ENCODE measurements at places on chromosomes 3 and 15.

DNA sequence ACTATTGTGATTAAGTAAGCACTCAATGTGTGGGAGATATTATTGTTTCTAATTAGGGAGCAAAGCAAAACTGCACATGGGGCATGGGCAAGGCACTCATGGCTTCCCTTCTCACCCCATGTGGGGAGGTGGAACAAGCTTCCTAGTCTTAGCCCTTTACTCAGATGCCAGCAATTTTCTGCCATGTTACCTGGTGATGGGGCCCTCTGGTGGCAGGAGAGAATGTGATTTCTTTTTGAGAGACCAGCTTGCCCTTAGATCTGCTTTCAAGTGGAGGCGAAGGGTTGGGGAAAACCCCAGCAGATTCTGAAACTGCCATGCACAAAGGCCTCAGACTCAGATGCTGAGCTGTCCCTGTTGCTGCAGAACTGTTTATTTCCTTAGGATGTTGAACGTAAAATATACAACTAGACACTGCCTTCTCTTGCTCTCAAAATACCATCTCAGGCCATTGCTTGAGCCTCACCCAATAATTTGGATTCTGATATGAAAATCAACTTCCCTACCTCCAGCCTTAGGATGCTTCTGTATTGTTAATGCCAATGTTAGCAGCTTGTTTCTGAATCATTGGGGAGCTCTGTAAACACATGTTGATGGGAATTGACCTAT lies 130.2 kb upstream of the TPRG1 start:
- DNase-seq = no peak

DNA sequence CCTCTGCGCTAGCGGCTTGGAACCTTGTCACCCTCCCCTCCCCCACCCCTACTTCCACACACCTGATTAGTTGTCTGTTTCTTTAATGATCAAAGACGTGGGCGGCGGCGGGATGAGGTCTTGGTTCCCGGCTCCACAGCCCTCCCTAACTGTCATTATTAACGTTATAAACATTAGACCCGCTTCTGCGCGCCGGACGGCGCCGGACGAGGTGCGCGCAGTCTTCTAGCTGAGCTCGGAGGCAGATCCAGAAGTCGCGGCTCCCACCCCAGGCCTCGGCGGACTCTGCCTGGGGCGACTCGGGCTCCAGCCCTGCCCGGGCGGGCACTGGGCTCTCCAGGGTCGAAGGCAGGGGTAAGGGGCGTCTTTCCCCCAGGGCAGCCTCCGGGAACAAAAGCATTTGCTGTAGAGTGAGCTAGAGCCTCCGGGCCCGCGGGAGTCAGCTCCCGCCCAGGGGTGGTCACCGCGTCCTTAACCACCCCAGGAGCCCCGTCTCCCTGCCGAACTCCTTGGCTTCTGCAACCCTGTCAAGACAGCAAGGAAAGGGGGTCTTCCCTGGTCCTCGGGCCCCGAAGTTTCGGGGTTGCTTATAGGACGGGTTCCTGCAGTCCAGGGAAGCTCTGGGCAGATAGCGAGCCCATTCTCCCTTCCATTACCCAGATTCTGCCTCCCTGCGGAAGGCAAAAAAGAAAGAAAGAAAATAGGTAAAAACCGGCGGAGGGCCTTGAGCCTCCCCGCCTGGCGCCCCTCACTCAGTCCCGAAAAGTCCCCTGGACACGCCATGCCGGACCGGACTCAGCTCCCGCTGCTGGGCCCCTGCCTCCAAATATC lies 2.2 kb upstream of the ISLR2 start:
- DNase-seq = no peak

GRCh38 chr3:32297366-32297765 lies 58.9 kb downstream of the CMTM8 start:
- DNase-seq = no peak

- DNase-seq = no peak
These were observed 188.5 kb downstream of the CADPS start for GRCh38 chr3:62686503-62687294.

DNA sequence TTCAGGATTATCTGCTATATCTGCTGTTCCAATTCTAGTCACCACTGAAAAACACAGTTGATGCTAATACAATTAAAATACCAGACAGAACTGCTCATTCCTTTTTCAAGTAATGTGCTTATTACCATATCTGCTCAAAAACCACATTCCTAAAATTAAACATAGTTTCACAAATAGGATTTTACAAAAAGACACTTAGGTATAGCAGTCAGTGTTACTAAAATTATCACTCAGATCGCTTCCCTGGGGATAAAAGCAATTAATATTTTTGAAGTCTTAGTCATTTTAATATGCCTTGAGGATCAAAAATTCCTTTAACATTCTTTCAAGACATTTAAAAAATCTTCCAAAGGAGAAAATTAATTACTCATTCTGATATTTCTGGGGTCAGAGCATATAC lies 71.5 kb downstream of the RAD18 start:
- no peak for DNase-seq

DNA sequence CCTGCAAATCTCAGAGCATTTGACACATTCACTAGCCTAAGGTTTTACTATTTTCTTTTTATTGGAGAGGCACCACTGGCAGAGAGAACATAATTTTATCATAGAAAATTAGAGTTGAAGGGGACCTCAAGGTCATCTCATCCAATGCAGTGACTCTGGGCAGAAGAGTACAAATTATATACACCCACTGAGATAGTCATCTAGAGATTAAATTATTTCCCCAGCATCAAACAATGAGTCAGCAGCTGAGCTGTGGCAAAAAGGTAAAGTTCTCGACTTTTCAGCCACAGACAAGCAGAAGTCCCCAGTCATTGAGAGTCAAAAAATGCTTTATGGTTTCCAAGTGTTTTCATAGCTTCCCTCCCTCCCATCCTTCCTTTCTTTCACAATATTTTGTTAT lies 39.3 kb upstream of the SEMA6D start:
- no peak for DNase-seq

Data from inflammatory macrophage (primary cell).